ENCODE measurements at places on chromosomes 7 and 10.
A peak's percentile ranks its signal among the peaks of the same experiment; 100 is the strongest.

DNA sequence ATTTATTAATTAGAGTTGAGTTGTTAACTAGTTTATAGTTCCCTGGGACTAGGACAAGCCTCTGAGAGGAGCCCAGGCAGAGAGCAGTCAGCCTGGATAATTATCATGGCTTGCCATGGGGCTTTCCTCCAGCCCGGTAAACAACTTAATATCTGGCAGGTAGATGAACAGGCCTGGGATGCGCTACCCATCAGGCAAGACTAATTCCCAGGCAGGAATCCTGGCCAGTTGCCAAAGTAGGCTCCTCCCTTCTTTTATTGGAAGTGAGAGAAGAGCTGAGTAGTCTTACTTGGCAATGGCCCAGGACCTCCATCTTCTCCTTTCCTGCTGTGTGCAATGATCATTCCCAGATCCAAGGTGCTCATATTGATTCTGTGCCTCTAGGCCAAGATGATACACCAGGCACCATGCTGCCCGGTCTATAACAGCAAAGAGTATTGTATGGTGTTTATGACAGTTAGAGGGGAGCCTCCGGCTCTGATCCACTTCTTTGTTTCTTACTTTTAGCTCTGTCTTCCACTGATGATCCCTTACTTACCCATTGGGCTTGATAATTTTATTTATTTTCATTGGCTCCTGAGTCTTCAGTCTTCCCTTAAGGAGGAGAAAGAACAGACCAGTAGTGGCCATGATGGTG lies 408.7 kb downstream of the REEP3 start:
- no peak for DNase-seq

GRCh38 chr10:97207756-97208346 lies 22.1 kb upstream of the SLIT1 start:
- DNase-seq = no peak

DNA sequence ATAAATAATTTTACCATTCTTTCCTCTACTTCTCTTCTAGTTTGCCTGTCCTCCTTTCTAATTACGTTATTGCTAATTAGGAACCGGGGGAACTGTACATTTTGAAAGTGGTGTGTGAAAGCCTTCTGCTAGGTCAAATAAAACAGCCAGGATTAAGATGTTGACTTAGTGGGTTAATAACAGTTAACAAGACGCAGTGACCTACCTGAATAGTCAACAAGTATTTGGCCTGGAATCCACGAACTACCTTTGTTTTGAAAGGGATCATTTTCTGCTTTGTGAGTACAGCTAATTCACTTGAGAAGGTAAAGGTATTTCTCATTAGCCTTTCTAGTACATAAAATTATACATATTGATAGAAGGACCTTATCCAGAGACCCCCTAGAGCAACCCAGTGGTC lies 139.9 kb downstream of the COL28A1 start:
- no peak for DNase-seq

GRCh38 chr10:94299417-94299816 lies 63.3 kb downstream of the NOC3L start:
- DNase-seq = no peak

- no peak for DNase-seq
These were observed 35.4 kb upstream of the TM9SF3 start for GRCh38 chr10:96622013-96622787.

DNA sequence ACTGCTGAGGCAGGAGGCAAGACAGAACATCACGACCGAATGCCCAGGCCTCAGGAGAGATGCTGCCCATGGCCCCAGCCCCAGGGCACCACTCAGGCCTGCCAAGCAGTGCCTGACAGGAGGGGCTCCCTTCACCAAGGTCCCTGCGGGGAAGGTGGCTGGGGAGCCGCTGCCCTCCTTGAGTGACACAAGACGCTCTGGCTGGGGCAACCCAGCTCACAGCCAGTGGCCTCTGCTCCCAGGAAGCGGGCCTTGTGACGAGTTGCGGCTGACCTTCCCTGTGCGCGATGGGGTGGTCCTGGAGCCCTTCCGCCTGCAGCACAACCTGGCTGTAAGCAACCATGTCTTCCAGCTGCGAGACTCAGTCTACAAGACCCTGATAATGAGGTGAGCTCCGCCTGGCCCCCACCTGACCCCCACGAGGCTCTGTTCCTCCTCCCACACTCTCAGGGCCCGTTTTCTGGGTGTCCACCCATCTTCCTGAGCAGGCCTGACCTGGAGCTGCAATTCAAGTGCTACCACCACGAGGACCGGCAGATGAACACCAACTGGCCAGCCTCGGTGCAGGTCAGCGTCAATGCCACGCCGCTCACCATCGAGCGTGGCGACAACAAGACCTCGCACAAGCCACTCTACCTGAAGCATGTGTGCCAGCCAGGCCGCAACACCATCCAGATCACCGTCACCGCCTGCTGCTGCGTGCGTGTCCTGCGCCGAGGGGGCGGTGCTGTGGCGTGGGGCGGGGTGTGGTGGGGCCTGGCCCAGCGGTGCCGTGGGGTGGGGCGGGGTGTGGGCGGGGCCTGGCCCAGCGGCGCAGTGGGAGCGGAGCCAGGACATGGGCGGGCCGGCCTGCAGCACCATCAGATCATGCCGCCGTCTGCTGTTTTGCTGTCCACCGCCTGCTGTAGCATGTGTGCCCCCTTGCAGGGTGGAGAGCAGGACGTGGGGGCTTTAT lies 12.8 kb downstream of the ZMIZ2 start:
- DNase-seq = no peak

DNA sequence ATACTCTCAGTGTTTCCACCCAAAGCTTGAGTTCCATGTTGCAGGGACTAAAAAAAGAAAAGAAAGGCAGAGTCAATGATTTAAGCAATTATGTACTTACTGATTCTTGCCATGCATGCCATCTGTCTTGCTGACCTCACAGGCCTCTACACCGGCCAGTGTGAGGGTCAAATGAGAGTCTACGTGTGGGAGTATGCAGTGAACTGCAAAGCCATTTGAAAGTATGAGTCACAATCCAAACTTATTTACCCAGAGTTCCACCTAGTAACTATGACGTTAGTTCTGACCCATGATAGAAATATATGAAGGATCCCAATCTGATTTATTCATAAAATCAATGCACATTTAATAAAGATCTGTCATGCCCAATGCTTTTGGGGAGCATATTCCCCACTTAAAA lies 26.5 kb downstream of the PDE1C start:
- DNase-seq = no peak

GRCh38 chr10:111877258-111877657 lies 306.3 kb downstream of the GPAM start:
- no peak for DNase-seq

- no peak for DNase-seq
These were observed 44.0 kb upstream of the SVOPL start for GRCh38 chr7:138745189-138745588.

DNA sequence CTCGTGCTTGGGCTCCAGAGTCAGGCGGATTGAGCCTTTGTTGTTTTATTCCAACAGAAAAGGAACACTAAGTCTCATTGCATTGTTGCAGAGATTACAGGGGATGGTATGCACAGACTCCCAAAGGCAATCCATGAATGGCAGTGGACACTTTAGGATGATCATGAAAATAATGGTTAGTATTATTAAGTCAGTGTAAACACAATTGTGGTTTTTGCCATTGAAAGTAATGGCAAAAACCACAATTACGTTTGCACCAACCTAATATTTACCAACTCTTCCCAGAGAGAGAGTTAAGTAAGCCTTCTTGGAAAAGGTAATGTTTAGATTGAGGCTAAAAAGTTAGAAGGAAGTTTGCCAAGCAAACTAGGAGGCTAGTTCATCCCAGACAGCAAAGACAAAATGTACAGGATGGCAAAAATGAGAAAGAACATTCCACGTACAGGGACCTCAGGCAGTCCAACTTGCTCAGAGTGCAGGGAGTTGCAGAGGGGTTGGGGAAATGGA lies 72.9 kb upstream of the AMPH start:
- DNase-seq = no peak

GRCh38 chr7:22784346-22784745 lies 38.3 kb downstream of the TOMM7 start:
- no peak for DNase-seq

DNA sequence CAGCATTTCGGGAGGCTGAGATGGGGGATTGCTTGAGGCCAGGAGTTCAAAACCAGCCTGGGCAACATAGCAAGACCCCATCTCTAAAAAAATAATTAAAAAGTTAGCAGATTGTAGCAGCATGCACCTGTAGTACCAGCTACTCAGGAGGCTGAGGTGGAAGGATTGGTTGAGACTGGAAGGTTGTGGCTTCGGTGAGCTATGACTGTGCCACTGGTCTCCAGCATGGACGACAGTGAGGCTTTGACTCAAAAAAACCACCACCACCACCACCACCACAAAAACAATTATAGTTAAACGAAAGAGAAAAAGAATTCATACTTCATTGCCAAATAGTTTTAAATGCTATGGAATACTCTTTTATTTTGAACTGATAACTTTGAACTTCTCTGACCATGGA lies 63.4 kb downstream of the VTI1A start:
- no peak for DNase-seq

GRCh38 chr10:82883603-82884002 lies 1008.6 kb downstream of the NRG3 start:
- DNase-seq = no peak

DNA sequence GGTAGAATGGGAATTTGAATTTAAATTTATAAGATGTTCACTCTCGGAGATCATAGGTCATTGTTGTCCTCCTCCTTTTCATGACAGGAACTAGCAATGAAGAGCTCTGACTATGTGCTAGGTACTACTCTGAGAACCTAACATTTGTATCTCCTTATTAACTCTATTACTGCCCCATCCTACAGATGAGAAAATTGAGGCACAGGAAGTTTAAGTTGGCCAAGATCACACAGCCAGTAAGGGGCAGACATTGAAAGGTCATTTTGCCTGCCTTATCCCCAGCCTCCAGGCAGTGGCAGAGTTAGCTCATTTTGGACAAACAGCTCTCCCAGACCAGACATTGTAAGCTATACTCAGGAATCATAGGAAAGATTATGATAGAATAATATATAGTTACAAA lies 6.0 kb downstream of the SRGN start:
- DNase-seq = peak; percentile 43

DNA sequence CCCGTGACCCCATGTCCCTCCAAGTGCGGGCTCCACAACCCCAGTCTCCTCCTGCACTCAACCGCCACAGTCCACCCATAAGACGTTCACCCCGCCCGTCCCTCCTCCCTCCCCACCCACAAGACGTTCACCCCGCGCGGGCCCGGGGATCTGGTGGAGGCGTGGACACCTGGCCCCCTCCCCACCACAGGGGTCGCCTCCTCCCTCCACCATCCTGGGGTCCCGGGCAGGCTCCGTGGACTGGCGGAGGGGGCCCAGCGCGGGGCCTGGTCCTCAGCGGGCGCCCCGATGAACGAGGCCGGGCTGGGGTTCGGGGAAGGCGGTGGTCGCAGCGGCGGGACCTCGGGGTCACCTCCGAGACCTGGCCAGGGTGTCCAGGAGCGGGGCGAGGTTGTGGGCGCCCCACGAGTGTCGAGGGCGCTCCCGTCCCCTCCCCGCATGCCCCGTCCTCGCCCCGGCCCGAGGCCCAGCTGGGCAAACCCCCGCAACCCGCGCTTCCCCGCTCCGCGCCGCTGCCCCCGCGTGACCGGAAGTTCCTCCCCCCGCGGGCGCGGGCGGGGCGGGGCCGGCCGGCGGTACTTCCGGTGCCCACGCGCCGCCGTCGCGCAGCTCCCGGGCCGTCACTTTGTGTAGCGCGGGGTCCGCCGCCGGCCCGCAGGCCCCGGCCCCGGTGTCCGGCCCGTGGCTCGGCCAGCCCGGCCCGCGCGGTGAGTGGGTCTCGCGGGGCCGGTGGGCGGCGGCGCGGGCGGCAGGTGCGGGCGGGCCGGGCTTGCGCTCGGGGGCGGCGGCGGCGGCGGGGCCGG lies at the start of gene ZNF316:
ZNF316 (plus strand) TSS at position 578 of the 803 bp plus-strand sequence. CDS start 5,092 bp downstream, outside the sequence.
- DNase-seq = peak; percentile 97

- DNase-seq = no peak
These were observed 58.1 kb upstream of the WDR11 start for GRCh38 chr10:120793088-120793487.

DNA sequence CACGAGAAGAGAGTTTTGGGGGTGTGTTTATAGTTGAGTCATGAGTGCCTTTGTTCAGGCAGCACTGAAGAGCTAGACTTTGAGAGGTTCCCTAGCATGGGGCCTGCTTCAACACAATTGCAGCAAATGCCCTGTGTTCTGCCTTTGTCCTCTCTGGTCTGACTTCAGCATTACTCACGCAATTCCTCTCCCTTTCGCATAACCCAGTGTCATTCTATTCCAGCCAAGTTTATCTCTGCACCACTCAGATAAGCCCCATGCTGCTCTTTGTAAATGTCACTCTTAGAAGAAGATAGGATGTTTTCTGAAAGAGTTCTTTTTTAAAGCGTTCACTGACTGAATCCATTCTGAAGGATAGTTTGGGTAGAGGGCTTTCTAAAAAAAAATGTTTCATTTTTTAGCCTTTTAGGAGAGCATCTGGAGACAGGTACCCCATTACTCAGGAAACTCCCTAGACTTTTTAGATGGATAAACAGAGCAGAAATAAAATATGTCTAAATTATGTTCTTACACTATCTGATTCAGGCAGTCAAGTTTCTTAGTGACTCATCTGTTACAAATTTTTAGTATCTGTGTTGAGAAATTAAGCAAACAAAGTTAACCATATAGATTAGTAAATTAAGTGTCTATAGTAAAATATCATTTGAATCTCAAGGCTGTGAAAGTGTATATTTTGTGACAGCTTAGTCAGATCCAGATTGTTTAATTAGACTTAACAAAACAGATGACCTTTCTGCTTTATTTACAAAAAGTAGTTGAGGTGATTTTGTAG lies 318.5 kb downstream of the GPR158 start:
- DNase-seq = peak; percentile 5

DNA sequence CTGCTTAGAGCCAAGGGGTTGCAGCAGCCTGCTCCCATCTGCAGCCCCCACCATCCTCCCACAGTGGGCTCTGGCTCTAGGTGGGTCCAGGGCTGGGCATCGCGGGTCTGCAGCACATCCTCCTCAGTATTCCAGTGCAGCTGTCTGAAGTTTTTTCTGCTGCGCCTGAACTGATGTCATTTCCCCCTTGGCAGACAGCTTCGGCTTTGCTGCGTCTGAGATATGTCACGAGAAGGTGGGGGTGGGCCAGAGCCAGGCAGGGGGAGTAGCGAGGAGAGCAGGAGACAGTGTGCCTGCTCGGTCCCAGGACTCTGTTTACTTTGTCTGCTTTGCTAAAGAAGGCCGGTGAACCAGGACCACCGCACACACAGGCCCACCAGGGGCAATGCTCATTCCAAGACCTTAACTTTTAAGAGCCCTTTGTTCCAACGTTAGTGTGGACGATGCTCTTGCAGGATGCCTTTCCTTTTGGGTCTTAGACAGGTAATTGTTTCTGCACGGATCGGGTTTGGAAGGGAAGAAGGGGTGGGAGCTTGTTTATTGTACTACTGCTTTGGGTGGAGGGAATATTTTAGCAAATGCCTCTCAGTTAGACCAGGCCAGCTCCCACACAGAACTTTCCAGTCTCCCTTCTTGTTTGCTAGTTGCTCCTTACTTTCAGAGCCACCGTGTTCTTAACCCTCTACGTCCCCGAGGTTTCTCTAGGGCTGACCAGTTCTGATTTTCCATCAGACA lies 32.4 kb downstream of the WBP1L start:
- DNase-seq = peak; percentile 69

GRCh38 chr7:28300488-28300887 lies 111.8 kb upstream of the CREB5 start:
- DNase-seq = no peak
